Osteoblast (primary cell): ENCODE measurements at places on chromosomes 7 and 10. TPM values are rescaled to one million over a fixed set of nuclear protein-coding genes. Genes with fewer than 3 reads are reported as not detected.

DNA sequence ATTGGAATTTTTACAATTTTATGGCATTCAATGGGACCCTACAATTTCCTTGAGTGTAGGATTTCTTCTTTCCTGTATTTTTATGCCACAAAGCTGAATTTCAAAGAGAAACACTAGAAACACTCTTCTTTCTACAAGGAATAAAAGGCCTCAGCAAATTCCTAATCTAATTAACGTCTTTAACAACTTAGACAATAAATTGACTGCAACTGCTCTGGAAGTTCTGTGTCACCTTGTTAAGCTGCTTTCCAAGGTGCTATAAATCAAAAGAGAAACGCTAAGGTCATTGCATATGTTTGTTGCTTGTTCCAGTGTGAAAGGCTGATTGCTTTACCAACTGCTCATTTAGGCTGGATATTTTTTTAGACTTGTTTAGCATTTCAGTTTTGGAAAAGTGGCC is 182.2 kb downstream of the POLR1F start:
- no peak for DNase-seq

GRCh38 chr7:37287131-37287855 is 161.4 kb downstream of the ELMO1 start:
- DNase-seq = no peak

Gene STEAP4
- 5.0 and 5.4 TPM in 2 replicates for total RNA-seq

Gene TMED4
- 84.3 and 90.1 TPM in 2 replicates for total RNA-seq
